ENCODE measurements at places on chromosomes 4 and X.

DNA sequence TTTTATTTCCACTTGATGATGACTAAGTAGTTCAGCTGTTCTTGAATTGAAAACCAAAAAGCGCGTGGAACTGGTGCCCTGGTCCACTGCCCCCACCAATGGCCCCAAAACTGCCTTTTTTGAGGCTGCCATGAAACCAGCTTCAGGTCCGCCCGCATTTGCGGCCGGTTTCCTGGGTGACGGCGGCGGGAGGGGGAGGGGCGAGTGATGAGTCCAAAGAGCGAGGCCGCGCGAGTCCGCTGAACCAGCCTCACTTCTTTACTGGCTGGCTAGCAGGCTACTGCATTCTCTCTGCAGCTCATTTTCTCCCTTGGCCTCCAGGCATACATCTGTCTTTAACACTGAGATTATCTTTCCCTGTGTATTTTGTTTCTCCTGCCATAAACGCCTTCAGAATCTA is 72.9 kb upstream of the FABP2 start:
- DNase-seq, result no peak

- no peak for DNase-seq
Observed at GRCh38 chr4:2691313-2691712, 64.8 kb downstream of the TNIP2 start.

GRCh38 chr4:575281-576141 is 584 bp downstream of the TMEM271 start:
- DNase-seq, result peak; percentile 14

DNA sequence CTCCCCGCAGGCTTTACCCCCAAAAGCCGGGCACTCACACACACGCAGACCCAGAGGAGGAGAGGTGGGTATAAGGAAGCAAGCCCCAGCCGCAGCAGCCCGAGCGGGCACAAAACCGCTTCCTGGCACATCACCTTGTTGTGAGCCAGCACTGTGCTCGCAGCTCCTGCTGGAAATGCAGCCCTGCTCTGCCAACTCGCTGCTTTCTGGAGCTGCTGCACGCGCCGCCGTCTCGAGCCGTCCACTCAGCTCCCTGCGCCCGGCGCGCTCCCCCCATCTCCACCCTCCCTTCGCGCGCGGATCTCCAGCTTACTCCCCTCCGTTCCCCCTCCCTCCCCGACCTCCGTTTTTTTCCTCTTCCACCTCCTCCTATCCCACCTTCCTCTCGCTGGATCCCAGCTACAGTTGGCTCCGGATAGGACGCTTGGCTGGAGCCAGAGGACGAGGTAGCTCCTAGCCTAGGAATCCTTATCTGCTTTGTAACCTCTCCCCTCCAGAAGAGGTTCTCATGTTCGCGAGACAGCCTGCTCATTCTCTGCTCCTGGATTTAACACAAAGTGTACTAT is at the start of gene SPOCK3:
Gene SPOCK3 (minus strand): TSS at position 179 of the 566 bp plus-strand sequence.
- DNase-seq, result no peak

- DNase-seq, result no peak
Observed at GRCh38 chr4:124529131-124529530, 183.4 kb downstream of the ANKRD50 start.

DNA sequence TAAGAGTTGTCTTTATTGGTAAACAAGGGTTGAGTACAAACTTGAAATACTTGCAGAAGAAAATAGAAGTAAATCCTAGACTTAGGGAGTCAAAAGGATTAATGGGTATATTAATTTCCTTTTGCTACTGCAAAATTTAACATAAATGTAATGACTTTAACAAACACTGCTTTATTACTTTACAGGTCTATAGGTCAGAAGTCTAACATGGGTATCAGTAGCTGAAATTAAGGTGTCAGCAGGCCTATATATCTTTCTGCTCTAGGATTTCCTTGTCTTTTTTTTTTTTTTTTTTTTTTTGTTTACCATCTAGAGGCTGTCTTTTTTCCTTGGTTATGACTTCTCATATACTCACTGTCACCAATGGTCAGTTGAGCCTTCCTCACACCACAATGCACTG is 220.4 kb downstream of the GRID2 start:
- no peak for DNase-seq

DNA sequence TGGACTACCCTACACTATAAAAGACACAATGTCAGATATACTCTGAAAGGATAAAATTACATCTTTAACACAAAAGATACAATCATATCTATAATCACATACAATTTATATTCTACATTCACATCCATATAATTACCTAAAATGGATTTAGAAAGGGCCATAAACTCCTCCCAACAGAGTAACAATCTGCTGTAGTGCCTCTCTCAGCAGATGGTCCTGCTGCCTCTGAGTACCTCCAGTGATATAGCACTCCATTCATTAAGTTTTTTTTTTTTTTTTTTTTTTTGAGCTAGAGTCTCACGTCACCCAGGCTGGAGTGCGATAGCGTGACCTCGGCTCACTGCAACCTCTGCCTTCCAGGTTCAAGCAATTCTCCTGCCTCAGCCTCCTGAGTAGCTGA is 7.4 kb downstream of the ANKRD37 start:
- no peak for DNase-seq

GRCh38 chr4:112637552-112637866 is 566 bp downstream of the LARP7 start:
- no peak for DNase-seq

GRCh38 chrX:15680401-15680800 is 15.8 kb upstream of the CLTRN start:
- no peak for DNase-seq

DNA sequence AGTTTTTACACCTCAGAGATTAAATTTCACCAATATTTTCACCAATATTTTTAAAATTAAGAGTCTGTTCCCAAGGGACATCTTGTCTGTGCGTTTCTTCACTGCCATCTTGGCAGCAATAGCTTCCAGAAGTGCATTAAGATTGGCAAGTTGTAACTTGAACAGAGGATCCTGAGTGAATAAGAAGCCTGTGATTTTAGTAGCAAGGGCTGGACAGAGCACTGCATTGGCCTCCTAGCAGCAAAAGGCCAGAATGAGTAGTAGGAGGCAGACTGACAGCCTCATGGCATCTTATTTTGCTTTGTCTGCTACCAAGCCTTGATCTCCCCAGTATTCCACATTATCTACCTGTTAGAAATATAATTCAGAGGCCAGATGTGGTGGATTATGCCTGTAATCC is 138.4 kb downstream of the CPE start:
- DNase-seq, result no peak

DNA sequence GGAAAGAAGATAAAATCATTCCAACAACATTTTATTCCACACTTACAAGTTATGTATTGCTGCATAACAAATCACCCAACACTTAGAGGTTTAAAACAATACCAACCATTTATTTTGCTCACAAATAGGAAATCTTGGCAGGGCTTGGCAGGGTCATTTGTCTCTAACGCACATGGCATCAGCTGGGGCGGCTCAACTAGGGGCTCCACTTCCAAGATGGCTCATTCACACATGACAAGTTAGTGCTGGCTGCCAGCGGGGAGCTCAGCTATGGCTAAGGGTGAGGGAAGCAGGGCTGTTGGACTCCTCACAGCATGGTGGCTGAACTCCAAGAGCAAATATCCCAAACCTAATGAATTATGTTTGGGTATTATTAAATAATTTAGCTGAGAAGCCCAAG is 377.0 kb downstream of the ZNF674 start:
- no peak for DNase-seq

DNA sequence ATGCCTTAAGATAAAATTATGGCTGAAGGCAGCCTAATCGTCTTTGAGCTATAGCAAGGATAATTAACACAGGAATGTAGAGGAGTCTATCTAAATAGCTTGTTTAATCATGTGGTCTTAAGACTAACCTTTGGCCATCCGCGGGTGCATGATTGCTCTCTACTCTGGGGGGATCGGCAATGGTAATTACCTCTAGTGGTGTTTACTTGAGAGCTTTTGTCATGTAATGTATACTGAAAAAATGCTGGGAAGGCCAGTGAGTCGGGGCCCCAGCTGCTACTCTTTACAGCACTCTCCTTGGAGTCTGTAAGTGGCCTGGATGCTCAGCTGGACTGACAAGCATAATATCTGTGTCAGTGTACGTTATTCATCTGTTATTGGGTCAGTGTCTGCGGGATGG is 65.5 kb upstream of the GNPDA2 start:
- DNase-seq, result no peak

DNA sequence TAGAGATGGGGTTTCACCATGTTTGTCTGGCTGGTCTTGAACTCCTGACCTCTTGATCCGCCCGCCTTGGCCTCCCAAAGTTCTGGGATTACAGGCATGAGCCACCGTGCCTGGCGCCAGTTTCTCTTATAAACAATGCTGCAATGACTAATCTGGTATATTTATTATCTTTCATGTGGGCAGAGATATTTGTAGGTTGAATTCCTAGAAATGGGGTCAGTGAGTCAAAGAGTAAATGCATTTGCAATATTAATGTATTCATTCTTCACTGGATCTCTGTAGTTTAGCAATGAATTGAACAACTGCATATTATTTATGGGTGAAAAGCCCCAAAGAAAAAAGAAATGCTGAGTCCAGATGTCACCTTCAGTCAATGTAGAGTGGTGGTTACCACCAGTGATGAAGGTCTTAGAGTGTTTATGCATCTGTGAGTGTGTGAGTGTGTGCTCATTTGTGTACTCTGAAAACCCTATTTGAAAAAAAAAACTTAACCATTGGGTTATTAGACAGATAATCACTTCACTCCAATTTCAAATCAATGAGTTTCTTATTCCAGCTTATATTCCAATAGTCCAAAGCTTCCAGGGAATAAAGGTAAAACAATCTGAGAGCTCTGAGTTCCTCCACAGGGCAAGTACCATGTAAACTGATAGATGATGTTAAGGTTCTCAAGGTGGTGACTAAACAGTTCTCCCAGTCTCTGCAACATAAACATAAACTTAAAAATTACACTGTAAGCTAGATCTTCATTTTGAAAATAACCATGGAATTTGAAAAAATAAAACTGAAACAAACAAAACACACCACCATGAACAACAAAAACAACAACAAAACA is 22.6 kb upstream of the CD38 start:
- no peak for DNase-seq

DNA sequence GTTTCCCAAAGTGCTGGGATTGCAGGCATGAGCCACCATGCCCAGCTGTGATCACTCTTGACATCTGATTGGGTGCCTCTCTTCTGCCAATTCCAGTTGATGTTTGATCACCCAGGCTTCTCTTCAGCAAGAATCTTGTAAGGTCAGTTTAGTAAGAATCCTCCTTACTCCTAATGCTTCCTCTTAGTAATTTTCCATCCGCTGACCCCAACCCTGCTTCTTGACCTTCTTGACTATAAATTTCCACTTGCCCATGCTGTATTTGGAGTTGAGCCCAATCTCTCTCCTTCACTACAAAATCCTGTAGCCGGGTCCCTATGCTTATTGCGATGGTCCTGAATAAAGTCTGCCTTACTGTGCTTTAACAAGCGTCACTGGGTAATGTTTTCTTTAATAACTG is 75.4 kb downstream of the DDIT4L start:
- DNase-seq, result no peak

DNA sequence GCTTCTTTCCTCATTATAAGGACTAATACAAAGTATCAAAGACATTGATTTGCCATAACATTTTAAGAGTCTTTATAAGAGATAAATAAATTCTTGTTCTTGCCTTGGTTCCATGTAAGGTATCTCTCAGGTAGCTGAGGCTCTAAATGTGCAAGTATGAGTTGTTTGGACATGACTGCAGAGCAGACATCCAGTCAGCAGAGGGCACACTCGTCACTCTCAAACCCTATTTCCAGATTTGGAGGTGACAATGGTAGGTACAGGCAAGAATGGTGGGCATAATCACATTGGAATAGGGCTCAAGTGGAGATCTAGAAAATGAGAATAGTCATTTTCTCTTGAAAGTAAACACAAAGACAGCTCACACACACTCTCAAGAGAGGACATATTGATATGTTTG is 133.3 kb upstream of the ZIC3 start:
- DNase-seq, result peak; percentile 15

DNA sequence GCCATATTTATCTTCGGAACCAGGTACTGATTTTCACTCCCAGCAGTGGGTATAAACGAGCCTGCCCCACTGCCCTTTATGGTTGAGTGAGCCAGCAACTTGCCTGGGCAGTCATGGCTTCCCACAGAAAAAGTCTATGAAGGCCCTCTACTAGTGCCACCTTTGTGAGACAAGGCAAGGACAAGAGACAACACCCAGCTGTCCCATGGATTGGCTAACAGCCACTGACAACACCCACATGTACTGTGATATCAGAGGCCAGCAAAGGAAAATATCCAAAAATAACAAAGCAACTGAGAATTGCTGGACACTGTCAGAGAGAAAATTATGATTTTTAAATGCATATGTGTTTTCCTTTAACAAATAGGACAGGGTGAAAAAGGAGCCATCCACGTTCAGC is 248.4 kb upstream of the TTC29 start:
- DNase-seq, result no peak

GRCh38 chr4:24794916-24795665 is at the start of gene SOD3:
SOD3 (plus strand) TSS chr4:24795573; CDS start chr4:24799522, 3,949 bp downstream.
- no peak for DNase-seq

GRCh38 chrX:123731987-123732669 is 724 bp downstream of the THOC2 start:
- no peak for DNase-seq

- no peak for DNase-seq
Observed at GRCh38 chr4:81698538-81699296, 227.0 kb upstream of the RASGEF1B start.

DNA sequence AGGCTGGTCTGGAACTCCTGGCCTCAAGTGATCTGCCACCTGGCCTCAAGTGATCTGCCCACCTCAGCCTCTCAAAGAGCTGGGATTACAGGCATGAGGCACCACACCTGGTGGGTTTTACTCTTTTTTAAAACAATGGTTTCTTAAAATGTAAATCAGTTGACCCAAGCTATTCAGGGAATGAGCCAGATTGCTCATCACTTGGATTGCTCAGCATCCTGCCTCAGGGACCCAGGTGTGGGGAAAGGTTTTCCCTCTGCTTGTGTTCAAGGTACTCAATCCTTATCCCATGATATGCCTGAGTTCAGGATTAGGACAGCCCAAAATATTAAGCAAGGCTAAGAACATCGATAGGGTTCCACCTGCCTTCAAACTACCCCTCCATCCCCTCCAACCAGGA is 67.4 kb downstream of the CHRNA9 start:
- DNase-seq, result no peak

DNA sequence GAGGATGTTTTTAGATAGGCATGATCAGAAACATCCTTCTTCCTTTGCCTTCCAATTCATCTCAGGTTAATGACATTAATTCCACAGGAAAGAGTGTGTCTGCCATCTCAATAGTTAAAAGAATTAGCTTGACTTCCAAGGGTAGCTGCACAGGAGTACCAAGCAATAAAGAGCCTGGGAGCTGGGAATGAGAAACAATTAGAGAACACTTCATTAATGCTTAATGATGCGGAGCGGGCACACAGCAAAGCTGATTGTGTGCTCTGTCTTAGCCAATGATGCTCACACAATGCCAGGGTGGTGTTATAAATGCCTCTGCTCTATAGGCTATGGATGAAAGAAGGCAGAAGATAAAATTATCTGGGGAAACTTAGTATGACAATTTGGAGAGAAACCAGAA is 1052.5 kb upstream of the LCORL start:
- DNase-seq, result no peak

Measured in NCI-H1092 (cell line).